ENCODE measurements at places on chromosomes 7 and 10.

GRCh38 chr7:36305648-36306047 lies 84.0 kb upstream of the ANLN start:
- no peak for DNase-seq

- DNase-seq: no peak
Measured at GRCh38 chr7:44121761-44122420, 1.5 kb downstream of the POLD2 start.

GRCh38 chr10:47276071-47276470 lies 23.9 kb upstream of the GDF10 start:
- DNase-seq: no peak

DNA sequence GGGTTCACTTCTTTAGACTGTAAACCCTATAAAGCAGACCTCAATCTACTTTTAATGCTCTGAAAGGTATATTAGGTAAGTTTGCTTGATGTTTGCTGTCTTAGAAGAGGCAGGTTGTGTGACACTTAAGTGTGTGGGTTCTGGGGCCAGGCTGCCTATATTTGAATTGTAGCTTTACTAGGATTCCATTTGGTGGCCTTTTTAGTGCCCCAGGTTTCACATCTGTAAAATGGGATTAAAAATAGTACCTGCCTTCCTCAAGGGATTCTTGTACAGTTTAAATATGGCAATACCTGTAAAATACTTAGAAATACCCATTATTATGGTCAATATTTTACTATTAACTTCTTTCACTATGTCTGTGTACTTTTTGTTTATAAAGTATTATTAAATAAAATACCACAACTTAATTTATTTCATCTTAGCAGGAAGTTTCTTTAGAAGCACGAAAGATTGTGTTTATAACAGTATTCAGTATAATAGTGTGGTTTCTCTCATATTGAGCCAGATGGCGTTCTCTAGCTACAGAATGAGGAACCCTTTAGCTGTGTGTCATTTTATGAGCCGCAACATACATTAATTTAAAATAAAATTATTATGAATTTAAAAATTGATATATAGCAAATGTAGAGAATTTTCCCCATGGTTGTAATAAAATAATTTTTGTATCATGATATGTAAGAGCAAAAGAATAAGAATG lies 94.2 kb downstream of the CDK14 start:
- no peak for DNase-seq

DNA sequence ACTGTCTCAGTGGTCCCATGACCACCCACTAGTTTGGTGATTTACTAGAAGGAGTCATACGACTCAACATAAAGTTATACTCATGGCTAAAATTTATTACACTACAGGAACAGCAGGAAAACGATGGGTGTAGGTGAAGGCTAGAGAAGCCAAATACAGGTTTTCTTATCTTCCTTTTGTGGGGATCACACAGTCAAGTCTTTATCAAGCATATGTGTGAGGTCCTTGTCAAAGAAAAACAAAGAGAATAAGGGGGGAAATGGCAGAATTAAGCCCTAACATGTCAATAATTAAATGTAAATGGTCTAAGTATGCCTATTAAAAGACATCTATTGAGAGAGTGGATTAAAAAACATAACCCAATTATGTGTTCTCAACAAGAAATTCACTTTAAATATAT lies 47.8 kb upstream of the UBN2 start:
- no peak for DNase-seq

DNA sequence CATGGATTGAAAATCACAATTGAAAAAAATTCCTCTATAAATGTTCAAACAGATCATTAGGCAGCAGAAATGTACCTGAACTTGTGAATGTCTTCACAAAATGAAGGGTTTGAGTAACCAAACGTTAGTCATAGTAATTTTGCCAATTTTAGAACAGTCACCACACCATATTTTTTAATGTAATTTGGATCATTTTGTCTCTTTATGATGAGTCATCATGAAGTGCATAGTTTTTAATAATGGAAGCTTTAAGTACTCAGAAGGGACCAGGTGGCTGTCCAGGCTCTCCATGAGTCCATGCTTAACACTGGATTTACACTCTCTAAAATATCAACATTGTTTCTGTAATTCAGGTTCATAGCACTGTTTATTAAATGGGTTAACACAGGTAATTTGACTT lies 219.2 kb downstream of the ETV1 start:
- no peak for DNase-seq

DNA sequence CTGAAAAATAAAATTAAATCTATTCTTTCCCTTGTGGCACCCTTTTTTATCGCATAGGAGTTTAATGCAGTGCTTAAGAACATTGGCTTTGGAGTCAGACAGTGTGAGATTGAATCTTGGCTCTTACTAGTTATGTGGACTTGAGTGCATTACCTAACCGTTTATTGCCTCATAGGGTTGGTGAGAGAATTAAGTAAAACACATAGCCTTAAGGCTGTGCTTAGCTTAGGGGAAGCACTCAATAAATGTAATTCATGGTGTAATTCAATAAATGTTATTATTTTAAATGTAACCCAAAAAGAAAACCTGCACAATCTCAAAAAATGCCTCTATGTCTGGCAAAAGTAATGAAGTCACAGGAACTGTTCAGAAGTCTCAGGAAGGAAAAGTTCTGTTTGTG lies 2.7 kb downstream of the STK17A start:
- no peak for DNase-seq

- DNase-seq: no peak
Measured at GRCh38 chr7:117777335-117778142, 95.7 kb downstream of the CTTNBP2 start.

- no peak for DNase-seq
Measured at GRCh38 chr7:76372984-76373833, 14.4 kb upstream of the YWHAG start.

GRCh38 chr10:98391578-98391991 lies 23.4 kb downstream of the PYROXD2 start:
- DNase-seq: no peak

Measured in right kidney (tissue), 9 donors.